ENCODE measurements at places on chromosomes 4 and X.

DNA sequence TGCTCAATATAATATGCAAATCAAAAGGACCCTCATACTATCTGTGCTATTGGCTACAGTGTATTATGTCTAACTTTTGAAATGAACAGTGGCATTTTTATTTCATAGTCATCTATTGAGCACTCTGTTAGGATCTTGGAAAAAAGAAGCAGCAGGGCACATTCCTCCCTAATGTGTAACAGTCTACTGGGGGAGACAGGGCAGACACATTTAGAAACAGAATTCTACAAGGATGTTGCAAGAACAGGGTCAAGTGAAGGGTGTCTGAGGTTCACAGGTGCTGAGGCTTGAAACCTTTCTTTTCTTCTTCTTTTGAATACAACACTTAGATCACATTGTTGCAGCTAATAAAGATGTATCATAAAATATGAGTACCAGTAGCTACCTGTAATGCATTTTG, 129.7 kb upstream of the SLC4A4 start:
- no peak for DNase-seq

DNA sequence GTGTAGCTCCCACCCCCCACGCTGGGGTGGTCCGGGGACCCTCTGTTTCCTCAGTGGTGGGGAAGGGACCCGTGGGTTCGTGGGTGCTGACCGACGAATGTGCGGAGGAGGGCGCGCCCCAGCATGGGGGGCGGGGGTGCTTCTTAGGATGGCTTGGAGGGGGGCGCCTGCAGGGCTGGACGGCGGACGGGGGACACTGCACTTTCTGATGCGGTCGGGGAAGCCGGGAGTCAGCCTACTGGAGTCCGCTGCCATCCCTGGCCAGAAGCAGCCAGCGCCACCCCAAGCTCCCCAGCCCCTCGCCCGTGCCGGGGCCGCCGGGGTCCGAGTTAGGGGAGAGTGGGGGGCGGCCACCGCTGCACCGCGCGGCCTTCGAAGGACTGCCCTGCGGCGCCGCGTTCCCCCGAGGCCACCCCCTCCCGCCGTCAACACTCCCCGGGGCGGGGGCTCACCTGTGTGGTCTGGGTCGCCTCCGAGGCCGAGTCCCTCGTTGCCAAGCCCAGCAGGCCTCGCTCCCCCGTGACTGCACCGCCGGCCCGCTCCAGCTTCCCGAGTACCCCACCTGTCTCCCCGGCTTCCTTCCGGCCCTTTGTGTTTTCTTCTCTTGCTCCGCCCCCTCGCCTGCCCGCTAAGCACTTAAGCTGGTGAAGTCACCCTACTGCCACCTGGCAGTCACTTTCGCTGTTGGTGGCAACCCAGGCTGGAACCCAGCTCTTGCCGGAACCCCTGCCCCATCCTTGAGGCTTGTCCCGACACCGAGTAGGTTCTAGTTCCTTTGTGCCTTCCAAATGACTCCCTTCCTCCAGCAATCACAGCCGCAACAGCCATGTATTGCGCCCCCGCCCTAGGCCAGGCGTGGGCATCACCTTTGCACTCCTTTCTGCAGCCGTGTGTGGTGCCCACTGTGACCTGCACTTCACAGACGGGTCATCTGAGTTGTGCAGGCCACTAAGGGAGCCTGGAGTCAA, at the start of gene OCIAD2:
OCIAD2 (minus strand) TSS at position 569 of the 968 bp plus-strand sequence. CDS start 2,225 bp downstream, outside the sequence.
- peak; percentile 83 for DNase-seq

DNA sequence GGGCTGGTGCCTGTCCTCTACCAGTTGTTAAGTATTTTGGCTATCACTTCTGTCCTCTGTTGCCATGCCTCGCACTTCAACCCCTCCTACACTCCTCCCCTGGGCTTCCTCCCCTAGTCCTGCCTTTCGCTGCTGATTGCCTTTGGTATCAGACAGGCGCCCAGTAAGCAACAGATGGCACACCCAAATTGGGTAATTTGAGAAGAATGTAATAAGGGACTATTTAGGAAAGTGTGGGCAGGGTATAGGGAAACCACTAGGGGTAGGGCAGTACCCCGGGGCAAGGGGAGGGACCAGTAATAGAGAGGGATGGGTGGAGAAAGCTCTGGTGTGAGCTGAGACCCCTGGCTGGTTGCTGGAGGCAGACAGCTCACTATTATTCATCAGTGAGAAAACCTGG, 172.7 kb upstream of the USP9X start:
- no peak for DNase-seq

DNA sequence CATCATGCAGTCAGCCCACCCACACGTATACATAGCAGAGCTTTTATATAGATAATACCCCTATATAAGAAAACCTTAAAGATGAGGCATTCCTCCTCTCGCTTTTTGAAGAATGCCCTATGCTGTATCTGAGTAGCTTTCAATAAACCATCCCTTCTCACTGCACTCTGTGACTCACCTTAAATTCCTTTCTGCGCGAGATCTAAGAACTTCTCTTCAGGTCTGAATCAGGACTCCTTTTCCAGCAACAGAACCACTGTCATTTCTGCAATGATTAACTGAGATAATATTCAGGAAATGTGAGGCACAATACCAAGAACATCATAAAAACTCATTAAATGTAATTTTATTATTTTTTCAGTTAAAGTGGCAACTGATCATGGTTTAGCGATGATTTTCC, 76.4 kb upstream of the DCLK2 start:
- no peak for DNase-seq

- DNase-seq = no peak
Measured at GRCh38 chr4:161650812-161651211, 513.0 kb downstream of the FSTL5 start.

- no peak for DNase-seq
Measured at GRCh38 chr4:94804650-94805049, 46.9 kb downstream of the BMPR1B start.

DNA sequence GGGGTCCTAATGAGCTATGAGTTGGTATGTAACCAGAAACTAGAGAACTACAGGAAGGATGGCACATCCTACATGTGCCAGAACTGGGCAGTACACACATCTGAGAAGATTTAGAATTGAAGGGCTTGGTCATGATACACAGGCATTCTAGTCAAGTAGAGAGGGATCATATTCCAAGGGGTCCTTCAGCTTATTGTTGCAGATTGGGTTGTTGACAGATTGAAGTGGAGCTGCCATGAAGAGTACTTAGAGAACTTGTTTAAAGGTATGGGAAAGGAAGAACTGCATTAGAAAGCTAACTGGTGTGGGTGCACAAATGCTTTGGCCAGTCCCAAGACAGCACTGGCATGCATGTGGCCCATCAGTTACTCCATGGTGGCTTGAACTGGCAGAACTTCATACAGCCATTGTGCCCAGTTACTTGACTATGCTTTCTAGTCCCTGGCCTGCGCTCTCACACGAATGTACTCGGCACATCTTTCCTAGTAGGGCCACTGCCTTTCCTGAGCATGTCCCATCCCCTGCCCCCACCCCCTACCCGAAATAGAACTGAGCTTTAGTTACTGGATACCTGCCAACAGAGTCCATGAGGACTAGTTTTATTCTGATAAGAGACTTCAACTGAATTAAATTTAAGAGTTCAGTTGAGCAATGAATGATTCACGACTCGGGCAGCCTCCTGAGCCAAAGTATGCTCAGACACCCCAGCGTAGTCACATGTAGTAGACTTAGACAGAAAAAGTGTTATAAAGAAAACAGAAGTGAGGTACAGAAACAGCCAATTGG, 64.0 kb downstream of the CCNG2 start:
- no peak for DNase-seq

DNA sequence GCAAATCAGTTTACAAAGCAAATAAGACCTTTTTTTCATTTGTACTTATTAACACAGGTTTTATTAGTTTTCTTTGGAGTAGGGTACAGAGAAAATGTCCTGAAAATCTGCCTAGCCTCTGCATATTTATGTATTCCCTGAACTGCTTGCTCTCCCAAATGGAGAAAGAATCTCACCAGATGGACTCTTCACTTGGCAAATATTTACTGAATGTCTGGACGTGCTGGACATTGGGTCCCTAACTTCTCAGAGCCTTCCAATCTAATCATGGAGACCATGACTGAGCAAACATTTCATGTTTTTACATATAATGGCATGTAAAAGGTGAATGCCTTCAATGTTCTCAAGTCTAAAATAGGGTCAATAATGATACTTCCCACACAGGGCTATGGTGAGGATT, 126.0 kb downstream of the CHRDL1 start:
- no peak for DNase-seq

- DNase-seq = peak; percentile 33
Measured at GRCh38 chr4:80362578-80363181, 27.1 kb downstream of the CFAP299 start.

GRCh38 chr4:11424000-11424399, 4.7 kb downstream of the HS3ST1 start:
- DNase-seq = no peak

GRCh38 chr4:8690216-8691150, 97.9 kb downstream of the CPZ start:
- no peak for DNase-seq

GRCh38 chr4:91840359-91840758, 463.4 kb upstream of the GRID2 start:
- DNase-seq = no peak

DNA sequence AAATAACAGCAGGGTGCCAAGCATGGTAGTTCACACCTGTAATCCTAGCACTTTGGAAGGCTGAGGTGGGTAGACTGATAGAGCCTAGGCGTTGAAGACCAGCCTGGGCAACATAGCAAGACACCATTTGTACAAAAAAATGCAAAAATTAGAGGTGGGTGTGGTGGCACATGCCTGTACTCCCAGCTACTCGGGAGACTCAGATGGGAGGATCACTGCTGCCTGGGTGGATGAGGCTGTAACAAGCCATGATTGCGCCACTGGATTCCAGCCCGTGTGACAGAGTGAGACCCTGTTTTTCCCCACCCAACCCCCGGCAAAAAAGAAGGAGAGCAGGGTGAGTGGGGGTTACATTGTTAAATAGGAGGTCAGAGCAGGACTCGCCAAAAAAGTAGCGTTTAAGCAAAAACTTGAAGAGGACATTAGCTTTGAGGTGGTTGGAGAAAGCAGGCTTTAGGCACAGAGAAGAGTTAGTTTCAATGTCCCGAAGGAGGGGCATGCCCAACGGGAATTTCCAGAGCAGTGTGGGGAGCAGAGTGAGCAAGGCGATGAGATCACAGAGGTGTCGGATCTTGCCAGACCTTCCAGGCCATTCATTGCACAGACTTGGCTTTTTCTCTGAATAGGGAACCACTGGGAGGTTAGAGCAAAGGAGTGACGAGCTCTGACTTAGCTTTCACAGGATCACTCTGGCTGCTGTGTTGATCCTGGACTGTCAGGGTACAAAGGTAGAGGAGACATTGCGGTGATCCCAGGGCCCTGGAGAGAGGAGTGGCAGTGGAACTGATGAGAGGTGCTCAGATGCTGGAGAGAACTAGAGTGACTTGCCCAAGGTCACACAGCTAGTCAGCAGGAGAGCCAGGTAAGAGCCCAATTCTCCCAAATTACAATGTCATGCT, 70.6 kb downstream of the TRAPPC11 start:
- no peak for DNase-seq

DNA sequence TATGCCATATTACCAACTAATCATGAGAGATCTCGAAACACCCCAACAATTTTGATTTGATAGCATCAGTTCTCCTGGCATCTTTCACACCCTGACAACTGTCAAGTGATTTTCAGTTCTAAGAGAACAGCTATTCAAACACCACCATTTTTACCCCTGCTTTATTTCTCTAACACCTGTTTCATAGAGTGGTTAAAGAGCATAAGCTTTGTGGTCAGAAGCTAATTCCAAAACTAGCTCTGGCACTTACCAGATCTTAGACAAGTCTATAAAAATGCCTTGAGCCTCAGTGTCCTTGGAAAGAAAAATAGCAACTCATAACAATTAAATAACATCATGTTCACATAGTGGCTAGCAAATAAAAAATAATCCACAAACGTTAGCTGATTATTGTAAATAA, 17.9 kb downstream of the PPA2 start:
- DNase-seq = no peak

- DNase-seq = peak; percentile 53
Measured at GRCh38 chr4:145937971-145938611, 532 bp downstream of the ZNF827 start.

DNA sequence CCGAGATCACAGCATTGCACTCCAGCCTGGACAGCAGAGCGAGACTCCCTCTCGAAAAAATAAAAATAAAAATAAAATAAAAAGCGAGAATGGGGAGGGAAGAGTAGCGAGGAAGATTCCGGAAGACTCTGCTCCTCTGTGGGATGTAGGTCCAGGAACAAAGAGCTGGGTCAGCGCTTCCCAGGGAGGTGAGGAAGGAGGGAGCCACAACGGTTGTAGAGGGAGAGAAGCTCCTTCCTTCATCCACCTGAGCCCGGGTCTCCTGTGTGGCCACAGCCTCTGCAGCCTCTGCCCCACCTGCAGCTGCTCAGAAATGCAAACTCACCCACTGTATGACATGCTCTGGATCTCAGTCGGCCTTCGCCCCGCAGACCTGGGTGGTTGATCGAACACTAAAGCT, 3.8 kb upstream of the PPP2R3B start:
- no peak for DNase-seq

GRCh38 chr4:183987987-183988392, 82.9 kb downstream of the STOX2 start:
- DNase-seq = no peak

DNA sequence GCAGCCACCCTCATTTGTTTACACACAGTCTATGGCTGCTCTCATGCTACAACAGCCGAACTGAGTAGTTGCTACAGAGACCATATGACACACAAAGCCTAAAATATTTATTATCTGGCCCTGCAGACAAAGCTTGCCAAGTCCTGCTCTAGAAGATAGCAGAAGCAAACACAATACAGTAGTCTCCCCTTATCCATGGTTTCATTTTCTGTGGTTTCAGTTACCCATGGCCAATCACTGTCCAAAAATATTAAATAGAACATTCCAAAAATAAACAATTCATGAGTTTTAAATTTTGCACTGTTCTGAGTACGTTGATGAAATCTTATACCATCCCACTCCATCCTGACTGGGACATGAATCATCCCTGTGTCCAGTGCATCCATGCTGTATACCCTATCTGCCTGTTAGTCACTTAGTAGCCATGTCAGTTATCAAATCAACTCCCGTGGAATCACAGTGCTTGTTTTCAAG, 40.2 kb upstream of the ZNF81 start:
- DNase-seq = no peak
